ENCODE measurements at places on chromosomes 2 and 18.

- peak; percentile 39 for DNase-seq
Observed at GRCh38 chr18:28175930-28176697, 816 bp downstream of the CDH2 start.

GRCh38 chr2:169892951-169893350, 65.7 kb downstream of the UBR3 start:
- DNase-seq, result no peak

DNA sequence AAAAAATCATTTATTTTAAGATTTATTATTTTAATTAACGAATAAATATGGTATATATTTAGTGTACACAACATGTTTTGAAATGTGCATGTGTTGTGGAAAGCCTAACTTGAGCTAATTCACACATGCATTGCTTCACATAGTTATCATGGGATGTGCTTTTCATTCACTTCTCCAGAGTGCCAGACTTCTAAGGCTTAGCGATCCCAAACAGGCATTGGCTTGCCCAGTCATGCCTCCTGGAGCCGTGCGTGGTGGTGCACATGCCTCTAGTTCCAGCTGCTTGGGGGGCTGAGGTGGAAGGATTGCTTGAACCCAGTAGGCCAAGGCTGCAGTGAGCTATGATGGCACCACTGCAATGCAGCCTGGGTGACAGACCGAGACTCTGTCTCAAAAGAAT, 40.5 kb downstream of the ARHGEF4 start:
- DNase-seq, result no peak

DNA sequence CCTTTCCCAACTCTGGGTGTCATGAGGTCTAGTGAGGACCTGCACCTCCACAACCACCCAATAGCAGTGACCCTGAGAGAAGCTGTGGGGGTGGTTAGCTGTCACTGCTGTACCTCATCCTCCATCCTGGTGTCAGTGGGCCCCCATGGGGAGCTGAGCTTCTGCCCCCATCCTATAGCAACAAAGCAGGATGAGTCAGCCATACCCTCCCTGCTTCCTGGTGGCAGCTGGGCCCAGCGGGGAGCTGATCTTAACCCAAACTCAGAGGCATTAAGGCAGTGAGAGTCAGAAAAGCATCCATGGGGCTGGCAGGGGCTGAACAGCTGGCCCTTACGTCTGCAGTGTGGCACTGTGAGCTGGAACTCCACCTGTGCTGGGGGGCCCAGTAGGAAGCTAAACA, 247.8 kb upstream of the HDAC4 start:
- no peak for DNase-seq

DNA sequence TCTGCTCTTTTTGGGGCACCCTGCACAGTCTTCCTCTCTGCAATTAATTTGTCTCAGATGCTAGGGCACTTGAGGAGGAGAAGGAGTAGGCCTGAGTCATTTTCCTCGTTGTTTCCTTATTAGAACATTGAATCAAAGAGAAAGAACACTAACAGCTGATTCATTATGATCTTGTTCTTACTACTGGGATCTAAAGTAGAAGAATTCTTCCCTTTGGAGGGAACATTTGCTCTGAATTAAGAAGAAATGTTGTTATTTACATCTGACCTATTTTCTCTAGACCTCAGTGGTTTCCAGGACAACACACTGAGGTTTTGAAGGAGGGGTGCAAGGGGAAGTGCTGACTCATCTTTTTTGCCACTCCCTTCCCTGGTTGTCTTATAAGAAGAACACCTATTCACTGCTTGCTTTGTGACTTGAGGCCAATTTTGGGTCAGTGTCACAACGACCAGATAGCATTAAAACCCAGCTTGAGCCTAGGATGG, 24.3 kb upstream of the STAT1 start:
- DNase-seq, result no peak

- DNase-seq, result no peak
Observed at GRCh38 chr18:27609221-27609620, 424.1 kb upstream of the CHST9 start.

Measured in adrenal gland (tissue), 19 donors.